NCI-H524 treated with DMSO at 0.1 percent for 48 hours (cell line): ENCODE measurements at places on chromosomes 3 and 15.

DNA sequence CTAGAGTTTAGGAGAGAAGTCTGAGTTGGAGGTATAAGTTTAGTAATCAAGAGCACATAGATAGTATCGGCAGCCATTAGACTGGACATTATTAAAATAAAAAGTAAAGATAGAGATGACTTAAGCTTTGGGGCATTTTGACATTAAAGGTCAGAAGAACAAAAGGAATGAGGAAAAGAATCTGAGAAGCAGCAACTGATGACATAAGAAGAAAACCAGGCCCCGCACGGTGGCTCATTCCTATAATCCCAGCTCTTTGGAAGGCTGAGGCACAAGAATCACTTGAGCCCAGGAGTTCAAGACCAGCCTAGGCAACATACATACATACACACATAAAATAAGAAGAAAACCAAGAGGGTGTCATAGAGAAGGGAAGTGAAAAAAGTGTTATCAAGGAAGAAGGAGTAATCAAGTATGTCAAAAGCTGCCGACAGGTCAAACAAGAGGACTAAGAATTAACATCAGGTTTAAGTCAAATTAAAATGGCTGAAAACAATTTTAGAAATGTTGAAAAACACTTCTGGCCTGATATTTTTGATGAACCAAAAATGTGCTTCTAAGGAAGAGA, 38.9 kb downstream of the ACAP2 start:
- no peak for DNase-seq

GRCh38 chr3:130894130-130894985, 474 bp downstream of the ATP2C1 start:
- DNase-seq = no peak

DNA sequence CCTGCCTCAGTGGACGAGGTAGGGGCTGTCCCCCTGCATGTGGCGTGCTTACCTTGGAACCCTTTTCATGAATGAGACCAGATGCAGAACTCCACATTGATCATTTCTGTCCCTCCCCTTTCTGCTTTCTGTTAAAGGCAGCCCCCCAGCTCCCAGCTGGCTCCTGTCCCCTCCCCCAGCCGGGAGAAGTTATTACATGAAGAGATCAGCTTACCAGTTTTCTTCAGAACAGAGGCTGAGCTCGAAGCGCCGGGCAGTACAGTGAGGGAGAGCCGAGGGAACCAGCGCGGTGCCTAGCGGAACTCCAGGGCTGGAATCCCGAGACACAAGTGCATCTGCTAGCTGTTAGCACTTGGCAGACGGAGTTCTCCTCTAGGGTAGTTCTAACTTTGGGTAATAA, 263.3 kb upstream of the NR2E3 start:
- DNase-seq = no peak

DNA sequence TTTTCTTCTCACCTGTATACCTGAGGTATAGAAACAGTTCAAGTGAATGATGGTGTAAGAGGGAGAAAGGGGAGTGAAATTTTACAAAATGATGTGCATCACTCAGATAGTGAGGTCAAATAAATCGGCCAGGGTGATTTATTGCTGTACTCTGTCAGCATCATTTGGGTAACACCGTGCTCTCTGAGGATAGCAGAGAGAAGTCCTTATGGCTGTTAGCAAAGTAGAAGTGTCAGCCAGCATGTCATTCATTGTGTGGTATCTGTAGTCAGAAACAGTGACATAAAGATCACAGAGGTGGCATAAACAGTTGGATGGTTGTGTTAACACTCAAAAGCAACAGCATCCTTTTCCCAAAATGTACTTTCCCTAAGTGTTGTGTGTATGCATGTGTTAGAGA, 53.4 kb downstream of the PSMD6 start:
- DNase-seq = no peak

GRCh38 chr15:101660005-101660404, 7.8 kb upstream of the TM2D3 start:
- DNase-seq = no peak

- DNase-seq = no peak
Observed at GRCh38 chr15:57337868-57338411, 38.4 kb upstream of the CGNL1 start.

GRCh38 chr15:97410897-97411575, 549.5 kb upstream of the ARRDC4 start:
- DNase-seq = no peak

DNA sequence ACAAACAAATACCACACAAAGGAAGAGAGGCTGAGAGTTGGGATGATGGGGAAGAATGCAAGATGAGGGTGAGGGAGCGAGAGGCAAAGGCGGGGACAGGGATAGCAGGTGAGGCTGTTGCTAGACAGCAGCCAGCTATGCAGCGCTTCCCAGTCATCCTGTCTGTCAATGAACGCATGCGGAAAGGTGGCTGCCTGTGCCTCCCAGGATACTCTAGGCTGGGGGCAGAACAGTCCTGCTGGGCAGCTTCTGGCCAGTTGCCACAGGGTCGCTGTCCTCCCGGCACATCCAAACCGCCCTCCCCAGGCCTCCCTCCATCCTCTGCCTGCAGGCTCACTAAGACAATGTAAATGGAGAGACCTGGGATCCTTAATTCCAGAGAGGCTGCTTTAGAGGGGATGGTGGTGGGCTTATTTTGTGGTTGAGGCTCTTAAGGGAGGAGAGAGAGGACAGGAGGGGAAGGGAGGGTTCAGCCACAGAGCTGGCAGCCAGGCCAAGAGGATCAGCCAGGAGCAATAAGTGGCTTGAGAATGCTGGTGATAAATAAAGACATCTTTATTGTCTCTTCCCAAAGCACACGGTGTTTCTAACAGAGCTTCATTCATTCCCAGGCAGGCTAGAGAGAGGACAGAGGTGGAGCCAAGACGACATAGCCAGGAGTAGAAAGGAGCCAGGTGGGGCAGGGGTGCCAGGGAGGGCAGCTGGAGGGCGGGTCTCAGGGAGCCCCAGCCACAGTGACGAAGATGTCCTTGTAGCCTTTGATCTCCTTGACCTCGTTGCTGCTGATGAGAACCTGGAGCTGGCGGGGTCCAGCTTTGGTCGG, 9.2 kb upstream of the TGM5 start:
- DNase-seq = no peak

DNA sequence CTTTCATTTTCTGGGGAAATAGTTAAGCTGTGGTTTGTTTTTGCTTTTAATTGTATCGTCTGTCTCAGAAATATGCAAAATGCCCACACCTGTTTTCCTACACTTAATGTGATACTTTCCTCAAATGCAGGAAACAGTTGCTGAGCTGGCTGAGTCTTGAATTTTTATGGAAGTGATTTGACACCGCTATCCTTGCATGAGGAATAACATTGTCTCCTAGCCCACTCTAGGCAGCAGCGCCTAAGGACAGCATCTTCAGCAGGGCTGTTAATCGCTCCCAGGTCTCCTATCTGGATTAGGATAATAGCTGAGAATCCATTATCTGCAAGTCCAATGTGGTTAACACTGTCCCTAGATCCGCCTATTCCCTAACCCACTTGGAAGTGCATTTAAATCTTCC, 132.6 kb upstream of the NR2E3 start:
- no peak for DNase-seq

DNA sequence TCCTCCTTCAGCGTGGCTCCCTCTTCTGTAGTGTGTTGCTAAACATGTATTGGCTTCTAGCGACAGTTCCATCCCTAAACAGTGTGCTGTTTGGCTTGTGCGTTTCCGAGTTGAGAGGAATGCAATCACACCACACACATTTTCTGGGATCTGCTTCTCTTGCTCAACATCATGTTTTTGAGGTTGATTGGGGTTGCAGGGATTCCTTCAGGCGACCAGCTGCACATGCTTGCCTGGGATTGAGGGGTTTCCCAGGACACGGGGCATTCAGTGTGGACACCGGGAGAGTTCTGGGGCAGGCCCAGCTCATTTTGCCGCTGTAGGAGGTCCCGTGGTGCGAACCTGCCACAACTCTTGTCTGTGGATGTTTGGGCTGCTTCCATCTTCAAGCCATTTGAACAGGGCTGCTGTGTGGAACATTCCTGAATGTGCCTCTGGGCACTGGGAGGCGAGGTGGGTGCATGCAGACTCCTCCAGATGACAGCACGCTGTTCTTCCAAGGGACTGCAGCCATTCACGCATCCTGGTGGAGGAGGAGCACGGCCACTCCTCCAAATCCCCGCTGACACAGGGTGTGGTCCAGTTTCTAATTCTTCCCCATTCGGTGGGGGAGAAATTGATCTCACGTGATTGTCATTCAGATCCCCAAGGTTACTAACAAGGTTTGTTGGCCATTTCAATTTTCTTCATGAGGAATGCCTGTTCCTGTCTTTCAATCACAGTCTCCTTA, 82.8 kb downstream of the PLXNA1 start:
- no peak for DNase-seq

DNA sequence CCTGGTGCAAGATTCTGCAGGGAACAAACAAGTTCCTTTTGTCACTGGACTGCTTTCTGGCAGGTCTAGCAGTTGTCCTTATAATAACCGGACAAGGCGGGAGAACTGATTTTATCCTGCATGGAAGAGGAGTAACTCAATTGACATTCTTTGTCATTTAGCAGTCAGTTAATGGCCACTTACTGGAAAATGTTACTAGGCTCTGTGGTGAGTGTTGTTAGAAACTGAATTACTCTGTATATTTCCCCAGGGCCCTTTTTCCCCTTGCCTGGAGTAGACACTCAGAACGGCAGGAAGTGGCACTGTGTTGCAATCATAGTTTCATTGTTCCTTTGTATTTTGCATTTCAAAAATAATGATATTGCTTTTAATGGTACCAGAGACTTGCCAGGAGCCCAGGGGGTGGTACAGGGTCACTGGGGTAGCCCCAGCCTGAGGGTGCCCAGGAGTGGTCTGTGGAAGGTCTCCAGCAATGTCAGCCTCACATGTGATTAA, 318.6 kb upstream of the LRRFIP2 start:
- DNase-seq = no peak
